ENCODE measurements at places on chromosomes 2 and 18. TPM values are rescaled to one million over a fixed set of nuclear protein-coding genes. Genes with fewer than 3 reads are reported as not detected.

DNA sequence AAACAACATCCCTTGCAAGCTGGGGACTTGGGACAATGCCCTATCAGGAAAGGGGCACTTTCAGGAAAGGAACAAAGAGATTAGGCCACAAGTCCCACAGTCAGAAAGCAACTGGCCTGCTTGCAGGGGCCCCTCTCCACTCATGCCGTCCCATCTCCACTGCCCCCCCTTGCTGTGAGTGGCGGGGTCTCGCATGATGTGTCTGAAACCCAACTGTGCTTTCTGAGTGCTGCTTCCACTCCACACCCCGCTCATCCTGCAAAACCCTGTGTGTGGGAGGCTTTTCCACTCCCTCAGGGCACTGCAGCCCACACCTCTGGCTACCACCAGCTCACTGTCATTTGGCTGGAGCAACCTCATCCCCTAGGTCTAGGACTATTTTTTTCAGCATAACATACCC lies 7.9 kb downstream of the HS6ST1 start:
- no peak for DNase-seq

DNA sequence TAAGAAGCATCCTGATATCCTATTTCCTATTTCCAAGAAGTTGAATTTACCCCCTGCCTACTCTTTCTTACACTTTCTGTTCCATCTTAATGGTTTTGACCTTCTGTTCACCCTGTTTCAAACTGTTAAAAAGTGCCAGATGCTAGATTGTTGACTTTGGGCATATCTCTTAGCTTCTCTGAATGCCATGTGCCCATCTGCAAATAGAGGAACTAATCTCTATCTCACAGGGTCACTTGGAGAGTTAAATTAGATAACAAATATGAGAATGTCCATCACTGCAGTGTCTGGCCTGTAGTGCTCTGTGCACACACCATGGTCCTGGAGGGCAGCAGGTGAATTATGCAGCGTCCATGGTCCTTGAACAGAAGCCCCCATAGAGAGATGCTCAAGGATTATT lies 83.8 kb downstream of the LRATD1 start:
- no peak for DNase-seq

GRCh38 chr2:138269765-138270164 lies 231.8 kb upstream of the SPOPL start:
- DNase-seq = no peak

DNA sequence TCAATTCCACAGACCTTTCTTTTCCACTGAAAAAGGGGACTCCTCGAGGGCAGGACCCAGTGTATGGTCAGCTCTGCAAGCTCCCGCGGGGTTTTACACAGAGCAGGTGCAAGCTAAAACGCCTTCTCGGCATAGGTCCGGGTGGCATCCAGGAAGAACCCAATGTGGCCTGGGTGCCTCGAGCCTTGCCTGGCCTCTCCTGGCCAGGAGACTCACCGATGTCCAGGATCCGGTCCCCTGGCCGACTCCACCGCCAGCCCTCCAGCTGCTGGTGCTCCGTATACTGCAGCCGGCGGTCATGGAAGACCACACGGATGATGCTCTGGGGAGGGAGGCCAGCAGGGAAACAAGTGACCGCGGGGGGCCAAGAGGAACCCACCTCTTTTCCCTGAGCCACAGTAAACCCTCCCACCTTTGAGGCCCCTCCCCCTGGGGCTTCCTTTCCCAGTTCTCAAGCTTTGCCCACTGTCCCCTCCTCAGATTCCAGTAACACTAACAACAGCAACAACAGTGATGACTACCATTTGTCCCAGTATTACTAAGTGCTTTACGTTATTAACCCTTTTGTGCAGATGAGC lies 36.1 kb downstream of the TFCP2L1 start:
- no peak for DNase-seq

DNA sequence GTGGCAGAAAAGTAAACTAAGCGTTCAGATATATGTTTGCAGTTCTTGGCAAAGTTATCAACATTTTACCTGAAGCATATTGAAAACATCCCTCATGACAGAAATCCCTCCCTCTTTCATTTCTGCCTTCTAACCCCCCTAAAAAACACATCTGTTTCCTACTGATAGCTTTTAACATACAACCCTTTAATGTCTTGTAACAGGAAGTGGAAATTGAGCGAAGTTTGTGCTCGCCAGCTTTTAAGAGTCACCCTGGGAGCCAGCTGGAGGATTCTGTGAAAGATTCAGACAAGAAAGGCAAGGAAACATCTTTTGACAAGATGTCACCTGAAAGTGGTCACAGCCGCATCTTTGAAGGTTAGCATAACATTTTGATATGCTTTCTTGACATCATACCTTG lies 247.4 kb downstream of the XIRP2 start:
- no peak for DNase-seq

- DNase-seq = no peak
Measured at GRCh38 chr18:39223283-39223682, 1657.7 kb upstream of the CELF4 start.

The GPR17 gene
- not detected for total RNA-seq

GRCh38 chr2:179999000-179999399 lies 8.1 kb downstream of the CWC22 start:
- DNase-seq = no peak

- no peak for DNase-seq
Measured at GRCh38 chr2:32663864-32664263, 36.0 kb downstream of the TTC27 start.

GRCh38 chr2:234146087-234146826 lies 95.8 kb downstream of the SPP2 start:
- no peak for DNase-seq

The ALPP gene
- 0.34 TPM for total RNA-seq

DNA sequence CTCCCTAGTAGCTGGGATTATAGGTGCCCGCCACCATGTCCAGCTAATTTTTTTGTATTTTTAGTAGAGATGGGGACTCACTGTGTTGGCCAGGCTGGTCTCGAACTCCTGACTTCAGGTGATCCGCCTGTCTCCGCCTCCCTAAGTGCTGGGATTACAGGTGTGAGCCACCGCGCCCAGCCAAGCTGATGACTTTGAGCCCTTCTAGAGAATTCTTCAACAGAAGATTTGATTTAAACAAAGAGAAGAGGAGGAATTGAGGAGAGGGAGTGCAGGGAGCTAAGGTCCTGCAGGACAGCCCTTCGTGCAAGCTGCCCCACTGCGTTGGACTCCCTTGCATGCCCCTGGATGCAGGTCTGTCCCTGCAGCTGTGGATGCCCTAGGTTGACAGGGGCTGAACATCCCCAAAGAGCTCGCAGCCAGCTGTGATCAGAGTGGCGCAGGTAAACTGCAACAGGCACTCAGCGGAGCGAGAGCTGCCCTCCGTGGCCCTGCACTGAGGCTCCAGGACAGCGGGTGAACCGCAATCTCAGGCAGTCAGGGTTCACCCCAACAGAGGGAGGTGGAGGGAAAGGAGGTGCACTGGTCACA lies 13.7 kb downstream of the ADRA2B start:
- DNase-seq = no peak

GRCh38 chr2:39434233-39434897 lies 2.7 kb downstream of the MAP4K3 start:
- no peak for DNase-seq

- DNase-seq = no peak
Measured at GRCh38 chr2:77013953-77014352, 508.2 kb downstream of the LRRTM4 start.

The LRPPRC gene
- total RNA-seq = 88.0 TPM

DNA sequence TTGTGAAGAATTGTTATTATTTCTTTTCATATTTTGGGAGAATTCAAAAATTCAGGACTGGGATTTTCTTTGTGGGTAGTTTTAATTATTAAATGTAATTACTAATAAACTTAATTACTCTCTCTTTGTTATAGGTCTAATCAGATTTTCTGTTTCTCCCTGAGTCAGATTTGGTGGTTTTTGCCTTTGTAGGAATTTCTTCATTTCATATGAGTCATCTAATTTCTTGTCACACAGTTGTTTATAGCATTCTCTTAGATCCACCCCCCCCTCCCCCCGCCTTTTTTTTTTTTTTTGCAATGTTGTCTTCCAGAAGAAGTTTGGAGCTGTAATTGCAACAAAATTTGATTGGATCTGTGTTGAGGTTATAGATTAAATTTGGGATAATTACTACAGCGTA lies 26.0 kb upstream of the GALR1 start:
- DNase-seq = no peak

- DNase-seq = no peak
Measured at GRCh38 chr2:73582364-73582763, 59.9 kb downstream of the NAT8 start.

The TUBA3D gene
- total RNA-seq = not detected

GRCh38 chr18:57154191-57154830 lies 7.4 kb downstream of the BOD1L2 start:
- no peak for DNase-seq

- DNase-seq = no peak
Measured at GRCh38 chr2:73896362-73897239, 3.8 kb downstream of the ACTG2 start.

- DNase-seq = no peak
Measured at GRCh38 chr2:37629529-37629928, 41.9 kb downstream of the CDC42EP3 start.

- DNase-seq = no peak
Measured at GRCh38 chr18:68784071-68784470, 13.8 kb upstream of the CCDC102B start.

DNA sequence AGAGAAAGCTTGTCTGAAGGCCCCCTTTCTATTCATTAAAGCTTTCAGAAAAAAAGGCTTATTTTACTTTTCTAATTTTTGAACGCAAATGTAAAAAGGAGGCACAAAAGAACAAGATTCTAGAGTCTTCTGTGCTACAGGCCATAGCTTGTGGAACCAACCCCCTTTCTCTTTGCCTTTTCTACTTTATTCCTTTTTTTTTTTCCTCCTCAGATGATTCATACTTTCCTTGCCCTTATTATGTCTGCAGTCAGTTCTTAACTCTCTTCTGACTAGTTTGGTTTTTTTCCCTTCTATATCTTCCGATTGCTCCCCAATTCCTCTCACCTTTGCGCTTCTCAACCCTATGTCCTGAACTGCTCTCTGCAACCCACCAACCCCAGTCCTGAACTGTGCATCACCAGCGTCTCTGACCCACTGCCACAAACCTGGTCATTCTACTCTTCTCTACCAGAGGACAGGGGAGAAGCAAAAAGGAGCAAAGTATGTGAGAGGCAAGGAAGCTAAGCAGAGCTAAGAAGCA lies 56.9 kb upstream of the WIPF1 start:
- no peak for DNase-seq

DNA sequence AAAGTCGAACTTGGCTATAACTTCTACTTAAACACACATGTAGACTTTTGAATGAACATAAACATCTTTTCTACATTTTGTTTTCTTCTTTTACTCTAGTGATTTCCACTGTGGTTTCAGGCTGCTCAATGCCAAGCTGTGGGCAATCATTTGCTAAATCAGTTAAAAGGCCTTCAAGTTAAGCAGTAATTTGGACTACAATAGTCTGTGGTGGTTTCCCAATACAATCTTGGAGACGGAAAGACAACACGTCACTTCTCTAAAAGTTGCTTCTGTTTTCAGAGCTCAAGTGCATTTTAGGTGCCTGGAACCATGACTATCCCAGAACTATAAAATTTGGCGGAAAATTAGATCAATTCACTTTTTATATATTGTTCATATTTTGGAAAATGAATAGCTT lies 69.4 kb downstream of the TXNL1 start:
- DNase-seq = no peak

DNA sequence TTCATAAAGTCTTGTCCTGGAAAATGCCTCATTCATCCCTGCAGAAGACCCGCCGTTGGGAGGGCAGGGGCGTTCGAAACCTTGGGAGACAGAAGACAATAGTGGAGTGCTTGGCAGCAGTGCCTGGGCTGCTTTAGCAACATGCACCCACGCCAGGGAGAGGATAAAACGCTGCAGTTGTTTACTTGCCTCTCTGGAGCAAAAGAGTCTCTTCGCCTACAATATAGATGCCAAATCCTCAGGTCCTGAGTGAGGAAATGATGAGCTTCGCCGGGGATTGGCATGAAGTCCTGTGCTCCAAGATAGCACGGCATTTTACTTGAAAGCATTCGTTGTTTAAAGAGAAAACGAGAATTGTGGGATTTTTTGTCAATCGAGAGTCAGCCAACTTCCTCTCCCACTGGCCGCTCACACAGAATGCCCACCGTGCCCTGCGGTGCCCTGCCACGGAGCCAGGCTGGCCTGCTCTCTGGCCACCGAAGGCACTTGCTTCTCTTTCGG lies 152.5 kb upstream of the POU3F3 start:
- no peak for DNase-seq

DNA sequence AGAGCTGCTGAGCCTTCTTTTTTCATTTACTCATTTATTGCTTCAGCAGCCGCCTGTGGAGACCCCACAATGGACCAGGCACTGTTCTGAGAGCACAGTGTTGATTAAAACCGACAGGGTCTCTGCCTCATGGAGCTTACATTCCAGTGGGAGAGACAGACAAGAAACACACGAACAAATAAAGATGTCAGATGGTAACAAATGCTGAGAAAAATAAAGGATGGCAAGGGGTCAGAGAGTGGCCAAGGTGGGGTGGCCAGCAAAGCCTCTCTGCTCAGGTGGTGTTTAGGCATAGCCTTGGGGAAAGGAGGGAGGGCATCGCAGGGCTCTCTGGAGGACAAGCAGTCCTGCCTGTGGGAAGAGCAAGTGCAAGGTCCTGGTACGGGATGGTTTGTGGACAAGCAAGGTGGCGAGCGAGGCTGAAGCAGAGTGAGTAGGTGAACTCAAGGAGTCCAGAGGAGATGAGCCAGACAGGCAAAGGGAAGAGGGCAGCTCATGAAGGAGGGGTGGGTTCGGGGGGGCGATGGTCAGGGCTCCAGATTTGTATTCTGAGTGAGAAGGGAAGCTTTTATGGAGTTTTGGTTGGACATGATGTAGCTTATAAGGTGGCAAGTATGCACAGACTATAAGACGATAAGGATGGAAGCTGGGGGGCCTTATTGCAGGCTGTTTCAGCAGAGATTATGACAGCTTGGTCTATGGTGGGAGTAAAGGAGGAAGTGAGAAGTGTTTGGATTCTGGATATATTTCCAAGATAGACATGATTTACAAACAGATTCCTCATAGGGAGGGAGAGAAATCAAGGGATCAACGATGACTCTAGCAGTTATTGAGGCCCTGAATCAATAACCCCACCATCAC lies 8.8 kb upstream of the ITGB6 start:
- DNase-seq = no peak

The KHK gene
- 5.3 TPM for total RNA-seq

- no peak for DNase-seq
Measured at GRCh38 chr2:96109361-96109680, 7.0 kb downstream of the ADRA2B start.

The SAG gene
- not detected for total RNA-seq

DNA sequence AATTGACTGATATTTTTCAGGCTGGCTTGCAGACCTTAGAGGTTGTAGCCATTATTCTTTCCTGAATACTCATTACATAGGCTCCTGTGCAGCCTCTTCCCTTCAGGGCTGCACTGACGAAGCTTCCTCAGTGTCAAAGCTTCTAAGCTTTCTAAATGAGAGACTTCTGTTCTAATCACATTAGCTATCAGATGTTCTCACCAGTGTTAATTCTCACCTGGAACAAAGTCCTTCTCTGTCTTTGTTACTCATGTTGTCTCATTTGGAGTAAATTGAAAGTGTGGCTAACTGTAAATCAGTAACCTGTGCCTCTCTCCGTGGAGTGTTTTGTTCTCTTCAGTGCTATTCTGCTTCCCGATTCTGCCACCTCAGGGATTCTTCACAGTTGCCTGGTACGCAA lies 76.9 kb downstream of the MC4R start:
- no peak for DNase-seq

- DNase-seq = no peak
Measured at GRCh38 chr2:19720306-19720705, 181.5 kb downstream of the TTC32 start.

All from glutamatergic neuron (in vitro differentiated cells).